Stimulated activated CD4-positive, alpha-beta T cell treated with anti-CD3 and anti-CD28 coated beads, TNF-alpha, amount 100 ng/mL, for 1 hour (primary cell): ENCODE measurements at places on chromosomes 2 and 18.

DNA sequence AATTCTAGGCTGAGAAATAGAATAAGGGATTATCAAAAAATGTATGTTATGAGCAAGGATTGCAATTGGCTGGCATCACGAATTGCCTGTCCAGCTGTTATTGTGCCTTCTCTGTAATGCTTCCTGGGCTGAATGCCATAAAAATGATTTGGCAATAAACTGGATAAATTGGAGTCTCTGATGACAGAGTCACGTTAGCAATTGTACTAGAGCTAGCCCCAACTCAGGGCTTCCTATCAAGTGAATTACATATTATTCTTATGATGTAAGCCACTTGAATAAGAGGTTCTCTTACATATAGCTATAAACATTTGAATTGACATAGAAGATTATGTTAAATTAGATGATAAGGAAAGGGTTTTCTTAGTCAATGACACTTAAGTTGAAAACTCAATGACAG lies 607.5 kb upstream of the REG3G start:
- no peak for DNase-seq

- DNase-seq, result no peak
These were observed 168.6 kb downstream of the HDAC4 start for GRCh38 chr2:239232195-239232578.

- DNase-seq, result no peak
These were observed 232.9 kb downstream of the GULP1 start for GRCh38 chr2:188524519-188525113.

- DNase-seq, result no peak
These were observed 406.1 kb upstream of the SOX11 start for GRCh38 chr2:5285872-5286769.

DNA sequence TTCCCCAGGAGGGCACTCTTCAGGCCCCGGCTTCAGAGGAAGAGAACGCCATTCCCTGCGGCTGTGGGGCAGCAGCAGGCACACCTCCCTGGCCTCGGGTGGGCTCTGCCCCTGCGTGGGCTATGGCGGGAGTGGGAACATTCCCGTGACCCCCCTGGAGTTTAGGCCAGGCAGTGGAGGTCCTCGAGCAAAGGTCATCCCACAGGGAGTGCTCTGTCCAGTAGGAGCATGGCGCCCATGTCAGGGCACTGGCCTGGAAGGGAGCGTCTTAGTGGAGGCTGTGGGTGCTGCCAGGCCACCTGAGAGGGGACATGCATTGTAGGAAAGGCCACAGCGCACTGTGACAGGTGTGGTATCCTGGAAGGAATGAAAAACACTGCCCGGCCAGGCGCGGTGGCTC lies 9.2 kb upstream of the NFATC1 start:
- no peak for DNase-seq

GRCh38 chr2:226357816-226358215 lies 441.8 kb downstream of the IRS1 start:
- DNase-seq, result no peak

DNA sequence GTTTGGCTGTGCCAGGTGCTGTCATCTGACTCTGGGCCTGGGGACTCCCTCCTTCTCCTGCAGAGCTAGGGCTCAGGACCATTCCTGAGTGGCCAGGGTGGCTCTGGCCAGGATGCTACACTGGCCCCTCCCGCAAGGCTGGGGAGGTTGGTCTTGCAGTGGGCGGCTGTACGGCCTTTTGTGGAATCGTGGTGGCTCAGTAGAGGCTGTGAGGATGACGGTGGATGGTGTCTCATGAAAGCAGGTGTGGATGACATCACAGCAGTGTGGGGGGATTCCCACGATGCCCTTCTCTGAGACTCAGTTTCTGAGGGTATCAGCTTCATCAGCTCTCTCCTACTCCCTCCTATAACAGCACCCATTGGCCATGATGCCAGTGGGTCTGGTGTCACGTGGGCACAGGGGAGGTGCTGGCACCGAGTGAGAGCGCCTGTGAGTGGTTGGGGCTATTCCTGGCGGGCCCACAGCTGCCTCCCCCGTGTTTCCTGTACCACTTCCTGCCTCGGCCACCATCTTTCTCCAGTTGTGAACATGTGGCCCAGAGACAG lies 144.2 kb upstream of the HDAC4 start:
- no peak for DNase-seq

DNA sequence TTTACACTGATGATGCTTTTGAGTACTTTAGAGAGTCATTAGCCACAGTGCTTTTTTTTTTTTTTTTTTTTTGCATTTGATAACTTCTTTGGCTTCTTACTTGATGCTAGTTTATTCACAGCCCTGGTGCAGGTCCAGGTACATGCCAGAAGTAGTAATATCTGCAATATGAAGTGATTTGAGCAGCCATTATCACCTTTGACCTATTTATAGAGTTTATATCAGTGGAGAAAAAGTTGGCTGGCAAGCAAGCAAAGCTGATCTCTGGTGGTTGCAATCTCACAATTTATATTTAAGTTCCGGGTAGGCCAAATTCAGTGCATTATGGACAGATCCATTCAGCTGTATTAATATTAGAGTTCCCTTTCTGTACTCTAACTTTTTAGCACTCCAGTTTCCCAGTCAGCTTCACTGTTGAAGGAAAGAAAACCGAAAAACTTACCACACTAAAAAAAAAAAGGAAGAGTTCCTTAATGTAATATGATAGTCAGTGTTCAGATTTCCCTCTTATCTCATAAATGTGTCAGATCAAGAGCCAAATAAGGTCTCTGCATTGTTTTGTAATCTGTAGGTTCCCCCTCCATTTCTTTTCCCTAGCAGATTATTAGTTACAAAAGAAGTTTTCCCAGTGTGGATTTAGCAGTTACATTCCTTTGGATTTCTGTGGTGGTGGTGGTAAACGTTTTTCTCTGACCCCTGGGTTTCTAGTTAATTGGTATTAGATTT lies 78.6 kb downstream of the HAUS1 start:
- DNase-seq, result no peak

- no peak for DNase-seq
These were observed 110.2 kb upstream of the NOSTRIN start for GRCh38 chr2:168692132-168692744.

DNA sequence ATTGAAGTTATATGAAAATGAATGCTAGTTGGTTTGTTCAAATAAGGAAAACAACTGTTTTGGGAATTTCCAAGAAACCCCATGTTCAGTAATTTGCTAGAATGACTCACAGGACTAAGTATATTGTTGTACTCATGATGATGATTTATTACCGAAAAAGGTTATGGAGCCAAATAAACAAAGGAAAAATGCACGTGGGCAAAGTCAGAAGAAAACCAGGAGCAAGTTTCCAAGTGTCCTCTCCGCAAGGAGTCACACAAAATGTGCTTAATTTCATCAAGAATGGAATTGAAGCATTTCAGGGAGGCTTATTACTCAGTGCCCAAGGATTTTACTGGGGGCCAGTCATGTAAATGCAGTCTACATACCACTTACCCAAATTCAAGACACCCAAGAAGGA lies 1652.4 kb upstream of the TMEFF2 start:
- no peak for DNase-seq

DNA sequence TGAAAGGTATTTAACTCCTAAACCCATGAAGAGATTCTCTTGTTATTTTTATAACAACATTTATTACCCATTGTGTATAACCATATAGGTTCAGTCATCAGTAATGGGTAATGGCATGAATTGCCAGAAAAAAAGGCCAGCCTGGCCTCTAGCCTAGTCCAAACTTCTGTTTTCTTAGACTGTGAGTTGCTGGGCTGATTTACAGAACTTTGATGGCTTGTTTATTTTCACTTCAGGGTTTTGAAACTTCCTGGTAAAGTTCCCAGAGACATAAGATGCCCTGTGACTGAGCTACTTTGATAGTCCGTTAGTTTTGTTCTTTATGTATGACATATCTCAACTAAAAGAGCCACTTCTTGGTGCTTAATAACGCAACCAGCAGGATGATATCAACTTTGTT lies 164.8 kb downstream of the METTL4 start:
- no peak for DNase-seq

DNA sequence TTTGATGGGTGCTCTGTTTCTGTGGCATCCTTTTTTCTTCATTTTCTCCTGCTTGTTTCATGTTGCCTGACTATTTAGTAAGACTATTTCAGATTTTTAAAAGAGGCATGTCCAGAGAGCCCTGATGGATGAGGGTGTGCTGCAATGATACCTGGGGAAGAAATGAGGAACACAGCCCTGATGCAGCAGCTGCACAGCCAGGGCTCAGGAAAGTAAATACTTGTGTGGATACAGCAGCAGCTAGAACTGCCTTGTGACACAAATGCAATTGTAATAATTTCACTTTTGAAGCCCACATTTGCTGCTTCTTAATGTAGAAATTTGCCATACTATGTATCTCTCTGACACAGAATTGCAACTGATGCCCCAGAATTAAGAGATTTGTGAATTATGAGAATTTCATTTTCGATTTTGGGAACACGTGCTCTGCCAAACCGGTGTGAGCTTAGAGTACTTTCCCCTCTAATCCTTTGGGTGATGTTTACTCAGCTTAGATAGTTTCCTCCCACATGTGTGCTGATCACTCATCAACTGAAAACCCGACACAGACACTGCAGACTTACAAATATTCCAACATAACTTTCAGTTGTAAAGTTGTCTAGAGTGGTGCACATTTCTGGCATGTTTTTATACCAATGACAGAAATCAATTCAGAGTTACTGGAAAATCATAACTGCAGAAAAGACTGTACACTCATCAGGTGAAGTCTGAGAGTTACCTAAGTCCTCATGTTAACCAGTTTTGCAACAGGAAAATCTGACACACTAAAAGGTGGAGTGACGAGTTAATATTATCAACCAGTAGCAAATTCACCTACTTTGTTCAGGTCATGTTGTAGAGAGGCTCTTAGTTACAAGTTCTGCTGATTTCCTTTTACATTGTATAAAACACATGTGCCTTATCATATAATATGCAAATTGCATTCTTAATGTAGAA lies 383.4 kb downstream of the CBLN2 start:
- DNase-seq, result no peak

DNA sequence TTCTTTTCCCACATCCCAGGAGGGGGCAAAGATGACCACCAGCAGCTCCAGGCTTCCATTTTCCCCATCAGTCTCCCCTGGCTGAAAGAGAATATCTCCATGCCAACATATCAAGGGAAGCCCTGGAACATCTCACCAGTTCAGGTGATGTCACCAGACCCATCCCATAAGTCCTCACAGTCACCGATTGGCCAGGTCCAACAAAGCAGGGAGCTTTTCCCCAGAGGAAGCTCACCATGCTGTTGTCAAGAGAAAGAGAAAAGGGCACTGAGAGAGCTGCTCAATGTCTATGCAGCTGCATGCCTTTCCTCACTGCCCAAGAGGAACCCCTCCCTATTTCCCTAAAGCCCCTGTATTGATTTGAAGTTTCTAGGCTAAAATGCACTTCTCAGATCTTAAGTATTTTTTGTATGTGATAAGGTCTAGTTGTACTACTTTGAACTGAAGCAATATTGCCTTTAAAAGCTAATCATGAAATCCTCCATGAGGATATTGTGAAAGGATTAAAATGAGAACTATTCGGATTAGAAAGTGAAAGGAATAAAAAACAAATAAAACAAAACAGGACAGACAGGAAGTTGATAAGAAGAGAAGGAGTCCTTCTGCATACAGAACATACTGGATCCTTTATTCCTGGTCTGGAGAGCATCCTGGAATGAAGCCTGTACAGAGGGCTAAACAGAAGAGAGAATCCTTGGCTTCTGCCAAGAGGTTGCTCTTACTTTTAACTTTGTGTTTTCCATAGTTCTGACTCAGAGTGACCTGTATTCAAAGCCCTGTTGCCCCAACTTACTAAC lies 45.2 kb upstream of the CTIF start:
- no peak for DNase-seq

DNA sequence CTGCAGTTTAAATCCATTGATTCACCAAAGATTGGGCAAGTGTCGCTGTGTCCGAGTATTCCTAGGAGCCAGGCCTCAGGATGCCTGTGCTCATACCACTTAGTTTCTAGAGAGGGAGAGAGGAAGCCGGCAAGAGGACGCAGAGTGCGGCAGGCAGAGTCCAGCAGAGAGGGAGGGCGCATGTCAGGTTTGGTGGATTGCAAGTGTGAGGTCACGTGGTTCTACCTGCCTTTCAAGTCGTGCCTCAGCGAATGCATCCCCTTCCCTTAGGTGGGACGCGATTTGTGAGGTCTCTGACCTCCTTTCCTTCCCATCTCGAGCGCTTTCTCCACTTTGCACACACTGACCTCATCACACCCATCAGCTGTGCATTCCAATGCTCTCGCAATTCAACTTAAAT lies 188.1 kb downstream of the TMEM18 start:
- no peak for DNase-seq

DNA sequence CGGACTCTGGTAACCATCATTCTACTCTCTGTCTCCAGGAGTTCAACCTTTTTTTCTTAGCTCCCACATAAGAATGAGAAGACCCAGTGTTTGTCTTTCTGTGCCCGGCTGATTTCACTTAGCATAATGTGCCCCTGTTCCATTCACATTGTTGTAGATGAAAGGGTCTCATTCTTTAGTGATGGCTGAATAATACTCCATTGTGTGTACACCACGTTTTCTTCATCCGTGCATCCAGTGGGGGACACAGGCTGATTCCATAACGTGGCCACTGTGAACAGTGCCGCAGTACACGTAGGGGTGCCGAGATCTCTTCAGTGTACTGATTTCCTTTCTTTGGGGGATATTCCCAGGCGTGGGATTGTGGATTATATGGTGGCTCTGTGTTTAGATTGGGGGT lies 72.3 kb upstream of the NFATC1 start:
- no peak for DNase-seq

GRCh38 chr2:26933431-26934334 lies 36.8 kb upstream of the MAPRE3 start:
- no peak for DNase-seq

- DNase-seq, result no peak
These were observed 169.1 kb upstream of the CYP26B1 start for GRCh38 chr2:72316774-72317173.

- no peak for DNase-seq
These were observed 9.0 kb upstream of the MBP start for GRCh38 chr18:77141401-77142118.

GRCh38 chr2:88574445-88574844 lies 52.8 kb downstream of the EIF2AK3 start:
- DNase-seq, result no peak

DNA sequence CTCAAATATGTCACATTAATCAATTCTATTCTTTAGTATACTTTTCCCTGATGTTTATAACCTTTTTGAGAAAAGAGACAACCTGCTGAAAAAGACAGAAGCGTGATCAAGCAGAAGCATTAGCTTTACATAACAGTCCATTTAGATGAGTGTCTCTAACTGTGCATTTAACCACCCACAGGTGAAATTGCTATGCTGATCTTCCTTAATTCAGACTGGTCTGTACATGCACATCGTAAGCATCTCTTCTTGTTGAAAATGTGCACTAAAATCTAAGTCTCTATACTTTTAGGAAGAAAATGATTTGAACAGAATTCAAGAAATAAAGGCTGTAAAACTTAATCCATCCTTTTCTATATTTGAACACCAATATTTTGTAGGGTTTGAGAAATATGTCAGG lies 794.4 kb upstream of the FSHR start:
- DNase-seq, result no peak

- DNase-seq, result no peak
These were observed 711 bp upstream of the ATOH8 start for GRCh38 chr2:85753035-85753524.

DNA sequence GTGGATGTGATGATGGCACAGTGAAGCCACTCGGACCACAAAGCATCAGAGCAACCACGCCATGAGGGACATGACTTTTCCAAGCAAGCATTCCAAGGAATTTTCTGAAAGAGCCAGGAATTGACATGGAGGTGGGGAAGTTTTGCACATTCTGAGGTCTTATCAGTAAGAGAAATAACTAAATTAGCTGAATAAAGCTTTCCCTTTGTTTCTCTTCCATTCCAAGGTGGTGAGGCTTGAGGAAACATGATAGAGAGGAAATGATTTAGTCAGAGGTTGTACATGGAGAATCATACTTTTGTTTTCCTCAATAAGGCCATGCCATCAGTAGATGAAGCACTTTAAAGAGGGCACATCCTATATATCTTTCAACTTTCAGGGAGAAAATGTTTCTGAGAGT lies 115.7 kb upstream of the MMADHC start:
- no peak for DNase-seq
